Liver (tissue), 10 donors: ENCODE measurements at places on chromosomes 6 and 20.

DNA sequence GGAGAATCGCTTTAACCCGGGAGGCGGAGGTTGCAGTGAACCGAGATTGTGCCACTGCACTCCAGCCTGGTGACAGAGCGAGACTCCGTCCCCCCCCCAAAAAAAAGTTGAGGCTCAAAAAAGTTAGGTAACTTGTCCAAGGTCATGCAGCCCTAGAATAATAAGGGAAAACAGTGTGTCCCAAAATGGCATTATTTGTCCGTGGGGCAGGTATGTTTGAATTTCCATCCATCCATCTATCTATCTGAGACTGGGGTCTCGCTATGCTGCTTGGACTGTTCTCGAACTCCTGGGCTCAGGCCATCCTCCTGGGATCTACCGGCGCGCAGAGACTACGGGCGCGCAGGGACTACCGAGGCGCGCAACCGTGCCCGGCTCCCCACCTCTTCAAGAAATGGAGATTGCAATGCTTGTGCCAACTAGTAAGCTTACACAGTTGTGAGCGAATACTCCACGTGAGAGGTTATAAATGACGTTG is 374 bp upstream of the ABCC10 start:
- no peak for DNase-seq

DNA sequence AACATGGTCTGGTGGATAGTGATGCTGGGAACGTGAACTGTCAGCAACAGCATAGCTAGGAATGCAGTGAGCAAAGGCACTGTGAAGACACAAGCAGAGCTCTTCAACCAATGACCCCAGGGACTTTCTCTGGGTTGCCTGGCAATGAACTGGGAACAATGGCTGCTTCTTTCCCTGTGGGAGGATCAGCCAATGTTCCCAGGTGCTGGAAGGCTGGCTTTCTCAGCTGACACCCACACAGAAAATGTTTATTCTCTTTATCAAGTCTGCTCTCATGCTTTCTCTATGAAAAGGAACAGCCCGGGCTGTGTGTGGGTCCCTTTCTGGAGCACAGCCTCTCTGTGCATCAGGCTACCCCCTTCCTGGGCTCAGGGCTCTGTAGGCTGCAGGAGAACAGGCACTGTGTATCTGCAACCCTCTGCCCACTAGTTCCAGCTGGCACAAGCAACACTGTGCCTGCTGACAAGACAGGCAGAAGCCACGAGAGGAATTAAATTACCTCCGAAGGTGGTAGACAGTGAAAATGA is 54.2 kb downstream of the HFE start:
- DNase-seq: no peak

GRCh38 chr6:39902786-39903465 is 31.3 kb downstream of the MOCS1 start:
- DNase-seq: no peak

GRCh38 chr6:35754452-35755277 is 17.8 kb downstream of the ARMC12 start:
- no peak for DNase-seq

- DNase-seq: no peak
Measured at GRCh38 chr20:13205425-13205824, 15.6 kb upstream of the ISM1 start.

GRCh38 chr6:14953836-14954235 is 292.0 kb upstream of the JARID2 start:
- DNase-seq: no peak

- no peak for DNase-seq
Measured at GRCh38 chr6:138044458-138044857, 62.8 kb downstream of the PERP start.

DNA sequence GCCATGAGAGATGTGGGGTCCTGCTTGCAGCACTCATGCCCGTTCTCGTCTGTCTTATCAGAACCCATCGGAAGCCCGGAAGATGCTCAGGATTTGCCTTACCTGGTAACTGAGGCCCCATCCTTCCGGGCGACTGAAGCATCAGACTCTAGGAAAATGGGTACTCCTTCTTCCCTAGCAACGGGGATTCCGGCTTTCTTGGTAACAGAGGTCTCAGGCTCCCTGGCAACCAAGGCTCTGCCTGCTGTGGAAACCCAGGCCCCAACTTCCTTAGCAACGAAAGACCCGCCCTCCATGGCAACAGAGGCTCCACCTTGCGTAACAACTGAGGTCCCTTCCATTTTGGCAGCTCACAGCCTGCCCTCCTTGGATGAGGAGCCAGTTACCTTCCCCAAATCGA is 8.3 kb downstream of the PI16 start:
- peak; percentile 69 for DNase-seq

- no peak for DNase-seq
Measured at GRCh38 chr6:103872678-103873077, 987.0 kb downstream of the HACE1 start.

- DNase-seq: peak; percentile 82
Measured at GRCh38 chr20:10434832-10435812, at the start of gene SLX4IP. TSS of gene SLX4IP (plus strand) at chr20:10435305. CDS start at chr20:10458205, 22,900 bp downstream.

- no peak for DNase-seq
Measured at GRCh38 chr6:149266659-149267058, 50.9 kb upstream of the TAB2 start.

DNA sequence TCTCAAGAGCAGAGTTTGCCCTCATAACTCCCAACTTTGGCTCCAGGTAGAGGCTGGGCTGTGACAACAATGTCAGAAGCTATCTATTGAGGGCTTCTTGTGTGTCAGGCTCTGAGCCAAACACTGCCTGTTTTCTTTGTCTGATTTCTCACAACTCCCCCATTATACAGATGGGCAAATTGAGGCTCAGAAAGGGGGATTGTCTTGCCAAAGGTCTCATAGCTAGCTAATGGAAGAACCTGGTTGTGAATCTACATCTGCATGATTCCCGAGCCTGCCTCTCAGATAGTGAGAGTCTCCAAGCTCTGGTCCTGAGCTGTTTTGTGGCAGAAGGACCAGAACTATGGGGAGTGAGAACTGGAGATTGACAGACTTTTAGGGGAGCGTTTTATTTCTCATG is 1.4 kb downstream of the CD40 start:
- no peak for DNase-seq
